ENCODE measurements at places on chromosomes 11 and 22.
A peak's percentile ranks its signal among the peaks of the same experiment; 100 is the strongest.

DNA sequence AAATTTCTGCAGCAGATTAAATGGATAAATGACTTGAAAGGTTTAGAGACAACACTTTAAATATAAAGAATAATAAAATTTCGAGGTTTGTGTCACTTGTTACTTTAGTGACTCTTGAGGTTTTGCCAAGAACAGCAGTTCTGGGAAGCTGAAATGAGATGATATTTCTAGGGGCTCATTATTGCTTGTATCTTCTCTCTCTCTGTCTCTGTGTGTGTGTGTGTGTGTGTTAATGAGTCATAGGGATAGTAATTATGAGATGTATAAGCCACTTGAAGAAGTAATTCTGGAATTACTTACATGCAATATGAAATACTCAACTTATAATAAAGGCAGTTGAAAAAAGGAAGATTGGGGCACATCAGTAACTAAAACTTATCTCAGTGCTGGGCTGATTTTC, 9.6 kb upstream of the OR10G7 start:
- H3K4me1 ChIP-seq, result no peaks in the 10 kb centered on the region
- no peak overlapping the region for H3K4me3 ChIP-seq

DNA sequence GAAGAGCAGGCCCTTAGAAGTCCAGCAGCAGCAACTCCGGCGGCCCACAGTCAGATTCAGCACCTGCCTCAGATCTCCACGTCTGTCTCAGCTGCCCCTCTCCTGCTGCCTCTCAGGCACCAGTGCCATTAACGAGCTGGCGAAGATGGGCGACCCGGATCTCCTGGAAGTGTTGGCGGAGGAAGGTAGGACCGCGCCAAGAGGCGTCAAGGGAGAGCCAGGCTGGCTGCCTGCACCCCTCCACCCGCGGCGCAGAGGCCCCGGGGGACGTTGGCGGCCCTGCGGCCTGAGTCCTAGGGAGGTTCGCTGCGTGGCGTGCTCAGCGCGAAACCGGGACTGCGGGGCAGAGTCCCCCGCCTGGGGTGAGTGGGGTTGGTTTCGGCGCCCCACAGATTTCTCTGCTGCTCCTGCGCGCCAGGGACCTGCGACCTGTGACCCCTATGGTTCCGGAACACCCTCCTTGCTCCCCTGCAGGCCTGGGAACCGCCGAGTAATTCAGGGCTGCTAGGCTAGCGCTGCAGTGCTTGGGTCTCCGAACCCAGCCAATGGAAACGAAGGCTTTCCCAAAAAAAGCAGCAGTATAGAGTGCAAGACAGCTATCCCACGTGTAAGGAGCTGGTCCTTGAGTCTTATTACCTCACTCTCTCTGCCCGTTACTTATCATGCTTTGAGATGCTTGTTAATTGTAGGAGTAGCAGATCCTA, 615 bp downstream of the ANO5 start:
- peak overlapping the region; percentile 81 for H3K27ac ChIP-seq
- no peaks in the 10 kb centered on the region for H3K36me3 ChIP-seq
- H3K27me3 ChIP-seq, result peaks cover 2% of the 10 kb centered on the region
- peak overlapping the region; percentile 59 for H3K4me3 ChIP-seq
- peaks cover 12% of the 10 kb centered on the region for H3K4me1 ChIP-seq

GRCh38 chr11:64842851-64843685, 1.4 kb downstream of the CDC42BPG start:
- peaks cover 13% of the 10 kb centered on the region for H3K36me3 ChIP-seq
- no peaks in the 10 kb centered on the region for H3K4me1 ChIP-seq
- DNase-seq, result no peak
- H3K4me3 ChIP-seq, result no peak overlapping the region
- no peaks in the 10 kb centered on the region for H3K27me3 ChIP-seq

GRCh38 chr11:2421226-2421994, 20.9 kb downstream of the TSSC4 start:
- DNase-seq, result no peak
- H3K4me3 ChIP-seq, result no peak overlapping the region
- no peak overlapping the region for H3K27ac ChIP-seq
- no peaks in the 10 kb centered on the region for H3K36me3 ChIP-seq
- peaks cover 2% of the 10 kb centered on the region for H3K4me1 ChIP-seq

- no peak overlapping the region for H3K27ac ChIP-seq
- peaks cover 3% of the 10 kb centered on the region for H3K4me1 ChIP-seq
- DNase-seq, result no peak
- H3K27me3 ChIP-seq, result no peaks in the 10 kb centered on the region
Observed at GRCh38 chr22:46350121-46350520, 14.6 kb downstream of the TRMU start.

All from lung (tissue), 17 donors.